Stimulated activated CD8-positive, alpha-beta memory T cell treated with anti-CD3 and anti-CD28 coated beads, Interleukin-15, amount 100 ng/mL, for 24 hours (primary cell): ENCODE measurements at places on chromosomes 16 and 17.

- no peak for DNase-seq
Observed at GRCh38 chr16:2471016-2471652, at the start of gene NTN3. TSS of gene NTN3 (plus strand) at chr16:2471297. CDS start at chr16:2471702, 405 bp downstream.

DNA sequence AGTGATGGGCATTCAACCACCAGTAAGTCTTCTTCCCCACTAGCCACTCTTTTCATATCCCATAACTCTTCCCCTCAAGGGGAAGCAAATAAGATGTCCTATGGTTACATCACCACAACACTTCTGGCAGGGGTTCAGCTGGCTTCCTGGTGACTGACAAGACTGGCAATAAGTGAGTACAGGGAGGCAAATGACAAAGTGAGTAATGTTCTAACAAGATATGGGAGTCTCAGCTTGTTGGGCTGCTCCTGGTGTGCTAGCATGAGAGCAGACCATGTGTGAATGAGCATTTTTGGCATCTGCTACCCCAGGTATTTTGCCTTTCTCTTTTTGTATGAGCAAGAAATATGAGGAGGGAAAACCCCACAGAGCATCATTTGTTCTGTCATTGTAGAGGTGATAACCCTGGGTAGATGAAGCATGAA is 9.9 kb downstream of the TMIGD1 start:
- no peak for DNase-seq

DNA sequence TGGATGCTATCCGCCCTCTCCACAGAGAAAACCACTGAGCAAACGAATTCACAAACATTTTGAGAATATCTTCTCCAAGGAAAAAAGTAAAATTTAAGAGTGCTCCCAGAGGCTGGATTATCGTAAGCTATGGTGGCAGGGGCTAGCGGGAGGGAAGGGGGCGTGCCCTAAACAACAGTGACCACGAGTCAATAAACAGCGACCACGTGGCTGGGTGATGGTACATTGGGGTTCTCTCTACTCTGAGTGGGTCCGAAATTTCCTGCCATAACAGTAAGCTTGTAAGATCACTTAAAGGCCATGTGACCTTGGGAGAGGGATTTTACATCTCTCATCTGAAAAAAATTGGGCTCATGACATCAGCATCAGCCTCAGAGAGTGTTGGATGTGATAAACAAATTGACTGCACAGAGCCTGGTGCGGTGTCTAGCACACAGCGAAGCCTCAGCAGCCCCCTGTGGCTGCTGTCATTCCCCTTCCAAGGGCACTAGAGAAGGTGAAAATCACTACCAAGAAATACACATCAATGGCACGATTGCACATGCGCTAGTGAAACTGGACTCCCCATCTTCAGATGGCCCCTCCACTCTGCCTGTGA is 213.2 kb downstream of the XYLT1 start:
- DNase-seq: no peak

- no peak for DNase-seq
Observed at GRCh38 chr17:27612160-27612770, 18.7 kb upstream of the LGALS9 start.

DNA sequence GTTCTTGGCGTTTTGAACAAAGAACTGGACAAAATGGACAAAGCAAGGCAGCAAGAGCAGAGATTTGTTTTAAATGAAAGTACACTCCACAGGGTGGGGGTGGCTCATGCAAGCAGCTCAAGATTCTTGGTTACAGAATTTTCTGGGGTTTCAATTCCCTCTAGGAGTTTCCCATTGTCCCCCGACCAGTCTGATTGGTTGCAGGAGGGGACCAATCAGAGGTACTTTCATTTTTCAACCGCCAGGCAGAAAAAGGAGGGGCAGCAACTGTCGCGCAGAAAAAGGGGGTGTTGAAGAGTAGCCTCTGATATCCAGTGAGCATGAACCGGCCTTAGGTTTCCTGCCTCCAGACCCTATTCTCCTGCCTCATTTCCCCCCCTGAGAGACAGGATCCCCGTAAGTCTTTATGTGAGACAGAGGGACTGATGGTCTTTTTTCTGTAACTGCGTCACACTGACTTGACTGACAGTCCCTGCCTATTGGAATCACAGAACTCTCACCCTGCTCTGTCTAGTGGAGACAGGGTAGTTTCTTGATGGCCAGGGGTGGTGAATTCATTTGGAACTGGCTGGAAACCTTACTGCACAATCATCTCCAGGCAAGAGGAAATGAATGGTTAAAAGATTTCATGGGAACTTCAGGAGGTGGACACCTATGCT is 59.4 kb upstream of the ALOX12 start:
- DNase-seq: no peak

DNA sequence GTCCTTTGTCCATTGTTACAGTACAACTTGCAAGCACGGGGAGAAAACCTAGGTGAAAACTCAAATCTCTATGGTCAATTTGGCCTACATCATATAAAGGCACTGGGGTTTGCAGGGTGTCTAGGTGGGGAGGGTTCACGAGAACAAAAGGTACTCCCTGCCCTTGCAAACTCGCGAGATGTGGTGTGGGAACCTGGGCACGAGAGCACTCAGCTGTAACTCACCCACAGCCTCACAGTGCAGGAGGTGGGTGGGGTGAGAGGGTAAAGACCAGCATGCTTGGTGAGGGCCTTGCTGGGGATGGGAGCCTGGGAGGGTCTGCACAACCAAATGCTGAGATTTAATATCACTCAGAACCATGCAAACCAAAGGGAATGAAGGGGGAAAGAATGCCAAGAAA is 18.4 kb upstream of the ZNF594 start:
- no peak for DNase-seq

DNA sequence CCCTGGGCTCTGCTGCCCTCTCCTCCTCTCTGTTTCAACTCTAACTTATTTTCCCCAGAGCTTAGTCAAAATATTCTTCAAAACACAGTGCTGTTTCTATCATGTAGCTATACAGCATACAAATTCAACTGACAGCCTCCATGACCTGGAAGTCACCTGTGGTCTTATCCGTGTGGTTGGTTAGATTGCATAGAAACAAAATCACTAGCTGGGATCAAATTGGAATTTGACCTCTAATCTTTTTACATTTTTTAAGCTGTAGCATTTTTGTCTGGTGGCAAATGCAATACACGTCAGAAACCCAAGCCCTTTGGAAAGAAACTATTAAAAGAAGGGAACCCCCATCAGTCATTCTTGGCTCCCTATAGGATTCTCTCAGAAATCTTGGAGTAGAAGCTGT is 57.3 kb downstream of the ABCC12 start:
- DNase-seq: no peak

- no peak for DNase-seq
Observed at GRCh38 chr16:57925310-57925709, 45.6 kb downstream of the CNGB1 start.

DNA sequence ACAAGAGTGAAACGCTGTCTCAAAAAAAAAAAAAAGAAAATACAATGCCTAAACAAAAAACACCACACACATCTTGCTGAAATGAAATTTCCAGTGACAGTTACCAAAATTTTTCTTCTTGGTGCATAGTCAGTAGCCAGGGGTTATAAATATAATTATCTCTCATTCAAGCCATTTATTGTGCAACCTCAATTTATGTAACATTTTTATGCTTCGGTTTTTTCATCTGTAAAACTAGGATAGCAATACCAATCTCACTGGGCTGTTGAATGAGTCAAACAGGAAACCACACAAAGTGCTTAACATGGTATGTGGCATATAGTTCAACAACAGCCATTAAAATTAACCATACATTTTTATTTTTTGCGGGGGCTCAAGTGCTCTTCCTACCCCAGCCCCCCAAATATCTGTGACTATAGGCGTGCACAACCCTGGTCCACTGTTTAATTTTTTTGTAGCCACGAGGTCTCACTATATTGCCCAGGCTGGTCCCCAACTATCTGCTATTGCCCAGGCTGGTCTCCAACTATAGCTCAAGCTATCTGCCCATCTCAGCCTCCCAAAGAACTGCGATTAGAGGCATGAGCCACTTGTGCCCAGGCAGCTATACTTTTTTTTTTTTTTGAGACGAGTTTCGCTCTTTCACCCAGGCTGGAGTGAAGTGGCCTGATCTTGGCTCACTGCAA is 2.6 kb downstream of the COG4 start:
- DNase-seq: no peak

GRCh38 chr17:67056746-67057490 is 12.6 kb downstream of the CACNG1 start:
- no peak for DNase-seq

- peak; percentile 73 for DNase-seq
Observed at GRCh38 chr17:65137021-65137939, at the start of gene RGS9. TSS of gene RGS9 (plus strand) at chr17:65137370. CDS start at chr17:65137541, 171 bp downstream.

GRCh38 chr16:57413733-57414132 is 9.2 kb downstream of the CCL17 start:
- no peak for DNase-seq

- no peak for DNase-seq
Observed at GRCh38 chr17:1491443-1492248, 840 bp downstream of the MYO1C start.

GRCh38 chr16:64880994-64881393 is 240.9 kb downstream of the CDH11 start:
- no peak for DNase-seq

- no peak for DNase-seq
Observed at GRCh38 chr16:11681976-11682654, 13.9 kb downstream of the SNN start.
